ENCODE measurements at places on chromosomes 6 and 20. TPM values are rescaled to one million over a fixed set of nuclear protein-coding genes. Genes with fewer than 3 reads are reported as not detected.

The SLC16A10 gene
- polyA plus RNA-seq: 1.3 TPM

The SAMD3 gene
- polyA plus RNA-seq: 2.1 TPM

The TNFRSF6B gene
- polyA plus RNA-seq: 12.3 TPM

The SPATS1 gene
- not detected for polyA plus RNA-seq

The VWA7 gene
- polyA plus RNA-seq: 0.09 TPM

The HUS1B gene
- 0.42 TPM for polyA plus RNA-seq

DNA sequence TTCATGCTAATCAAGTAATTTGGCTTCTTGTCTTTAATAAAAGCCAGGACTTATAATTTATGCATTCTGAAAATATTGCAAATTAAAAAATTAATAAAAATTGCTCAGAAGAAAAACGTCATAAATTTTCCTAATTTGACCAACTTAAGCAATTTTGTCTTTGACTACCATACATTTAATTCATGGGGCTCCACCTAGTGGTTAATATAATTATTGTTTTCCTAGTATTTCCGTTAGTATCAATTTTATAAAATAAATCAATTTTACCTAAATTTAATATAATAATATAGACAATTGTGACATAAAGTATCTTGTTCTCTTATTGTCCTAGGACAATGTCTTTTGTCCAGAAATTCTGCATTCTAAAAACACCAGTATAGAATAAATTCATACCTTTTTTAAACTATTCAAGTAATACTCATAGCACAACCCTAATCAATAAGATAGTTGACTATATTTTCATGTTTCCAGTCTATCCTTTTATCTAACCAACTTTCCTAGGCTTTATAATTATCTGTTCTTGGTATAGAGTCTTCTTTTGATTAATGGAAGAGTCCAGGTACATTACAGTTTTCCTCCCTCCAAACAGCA lies 319.9 kb downstream of the TRDN start:
- H3K36me3 ChIP-seq: no peaks in the 10 kb centered on the region
- H3K27ac ChIP-seq: no peak overlapping the region

GRCh38 chr20:7355051-7355450 lies 585.2 kb downstream of the HAO1 start:
- DNase-seq: no peak
- no peaks in the 10 kb centered on the region for H3K36me3 ChIP-seq
- no peak overlapping the region for H3K27ac ChIP-seq
- no peak overlapping the region for H3K4me3 ChIP-seq
